ENCODE measurements at places on chromosomes 16 and 17.

DNA sequence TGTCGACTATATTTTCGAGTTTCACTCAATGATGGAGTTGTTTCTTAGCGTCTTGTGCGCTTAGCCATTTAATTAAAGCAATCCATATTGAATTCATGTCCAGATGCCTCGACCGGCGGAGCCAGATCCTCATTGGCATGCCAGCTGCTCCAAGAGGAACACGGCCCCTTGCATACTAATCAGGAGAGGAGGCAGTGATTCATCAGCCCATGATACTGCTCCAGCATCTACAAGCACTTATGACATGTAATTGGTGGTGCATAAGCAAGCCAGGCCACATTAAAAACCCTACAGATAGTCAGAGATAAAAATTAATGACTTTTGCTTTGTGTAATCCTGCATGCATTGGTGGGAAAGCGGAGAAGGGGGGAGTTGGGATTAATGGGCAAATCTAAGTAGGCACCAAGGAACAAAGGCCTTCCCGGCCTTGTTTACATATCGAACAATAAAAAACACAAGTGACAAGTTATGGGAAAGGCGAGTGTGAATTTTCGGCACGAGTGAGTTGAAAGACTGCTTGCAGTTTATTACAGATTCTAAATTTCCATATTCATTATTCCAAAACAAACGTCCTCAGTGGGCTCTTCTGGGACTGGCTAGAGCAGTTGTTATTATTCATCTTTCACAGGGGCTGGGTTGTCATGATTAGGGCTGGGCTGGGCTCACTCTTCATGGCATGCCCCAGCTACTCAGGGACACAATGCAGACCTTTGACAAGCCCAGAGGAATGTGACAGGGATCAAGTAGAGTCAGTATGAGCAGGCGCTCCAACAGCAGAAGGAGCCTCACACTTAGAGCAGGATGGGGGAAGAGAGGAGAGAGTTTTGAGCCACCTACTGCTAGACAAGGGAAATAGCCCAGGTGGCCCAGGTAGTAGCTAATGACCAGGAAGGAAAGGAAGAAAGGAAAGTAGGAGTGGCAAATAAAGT lies 281.7 kb upstream of the ZFHX3 start:
- DNase-seq = peak; percentile 48

DNA sequence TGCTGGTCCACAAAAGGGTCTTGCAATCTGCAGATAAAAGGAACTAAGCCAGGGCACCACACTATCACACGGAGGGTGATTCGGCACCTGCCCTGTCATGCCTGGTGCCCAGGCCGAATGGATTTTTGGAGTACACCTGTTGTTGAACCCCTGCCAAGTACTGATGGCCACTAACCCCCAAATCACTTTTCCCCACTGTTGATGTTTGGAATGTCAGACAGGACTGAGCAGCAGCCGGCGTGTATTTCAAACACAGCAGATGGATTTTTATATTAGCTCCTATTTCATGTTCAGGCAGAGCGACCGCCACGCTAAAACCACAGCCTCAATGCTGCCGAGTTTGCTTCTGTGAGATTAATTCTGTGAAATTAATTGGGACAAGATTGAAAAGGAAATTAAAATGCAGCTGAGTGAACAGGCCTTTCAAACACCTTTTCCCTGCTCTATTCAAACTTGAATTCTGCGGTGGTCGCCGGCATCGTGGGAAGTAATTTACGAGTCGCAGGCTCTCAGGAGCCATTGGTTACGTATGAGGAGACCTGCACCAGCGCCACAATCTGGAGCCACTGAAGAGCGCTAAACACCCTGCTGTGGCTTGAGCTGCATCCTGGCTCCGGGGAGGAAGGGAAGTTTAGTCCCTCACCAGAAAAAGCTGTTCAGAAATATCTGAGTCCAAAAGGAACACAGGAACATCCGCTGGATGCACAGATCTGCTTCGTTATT lies 48.5 kb downstream of the SNX11 start:
- DNase-seq = peak; percentile 35

DNA sequence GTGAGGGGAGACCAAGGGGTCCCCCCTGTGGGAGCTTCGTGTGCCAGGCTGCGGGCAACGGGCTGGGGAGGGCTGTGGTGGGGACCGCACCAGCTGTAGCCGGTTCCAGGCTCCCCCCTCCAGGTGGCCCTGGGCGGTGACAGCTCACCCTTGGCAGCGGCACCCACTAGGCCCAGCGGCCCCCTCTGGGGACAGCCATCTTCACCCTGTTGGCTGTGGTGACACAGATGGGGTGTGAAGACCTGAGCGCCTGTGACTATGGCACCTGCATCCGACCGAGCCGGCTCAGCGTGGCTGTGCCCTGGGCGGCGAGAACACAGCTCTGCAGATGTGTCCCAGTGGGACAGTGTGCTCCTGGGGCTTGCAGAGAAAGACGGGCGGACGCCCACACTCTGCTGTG lies 1.1 kb upstream of the C1QTNF8 start:
- no peak for DNase-seq

DNA sequence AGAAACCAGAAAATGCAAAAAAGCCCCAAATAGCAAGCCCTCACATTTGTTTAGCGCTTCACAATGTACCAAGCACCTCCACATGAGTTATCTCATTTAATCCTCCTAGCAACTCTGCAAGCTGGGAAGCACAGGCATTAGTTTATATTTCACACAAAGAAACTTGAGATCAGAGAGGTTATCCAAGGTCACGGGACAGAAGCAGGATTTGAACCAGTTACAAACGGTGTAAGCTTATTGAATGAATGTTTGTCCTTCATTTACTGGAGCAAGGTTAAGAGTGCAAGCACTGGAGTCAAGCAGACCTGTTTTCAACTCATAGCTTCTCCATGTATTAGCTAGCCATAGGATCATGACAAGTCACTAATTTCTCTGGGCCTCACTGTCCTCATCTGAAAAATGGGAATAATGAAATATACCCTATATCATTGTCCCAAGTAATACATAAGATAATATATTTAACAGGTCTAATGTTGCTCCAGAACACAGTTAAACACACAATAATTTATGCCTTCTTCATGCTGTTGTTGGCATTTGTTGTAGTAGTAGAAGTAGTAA lies 6.1 kb upstream of the HLF start:
- DNase-seq = no peak

DNA sequence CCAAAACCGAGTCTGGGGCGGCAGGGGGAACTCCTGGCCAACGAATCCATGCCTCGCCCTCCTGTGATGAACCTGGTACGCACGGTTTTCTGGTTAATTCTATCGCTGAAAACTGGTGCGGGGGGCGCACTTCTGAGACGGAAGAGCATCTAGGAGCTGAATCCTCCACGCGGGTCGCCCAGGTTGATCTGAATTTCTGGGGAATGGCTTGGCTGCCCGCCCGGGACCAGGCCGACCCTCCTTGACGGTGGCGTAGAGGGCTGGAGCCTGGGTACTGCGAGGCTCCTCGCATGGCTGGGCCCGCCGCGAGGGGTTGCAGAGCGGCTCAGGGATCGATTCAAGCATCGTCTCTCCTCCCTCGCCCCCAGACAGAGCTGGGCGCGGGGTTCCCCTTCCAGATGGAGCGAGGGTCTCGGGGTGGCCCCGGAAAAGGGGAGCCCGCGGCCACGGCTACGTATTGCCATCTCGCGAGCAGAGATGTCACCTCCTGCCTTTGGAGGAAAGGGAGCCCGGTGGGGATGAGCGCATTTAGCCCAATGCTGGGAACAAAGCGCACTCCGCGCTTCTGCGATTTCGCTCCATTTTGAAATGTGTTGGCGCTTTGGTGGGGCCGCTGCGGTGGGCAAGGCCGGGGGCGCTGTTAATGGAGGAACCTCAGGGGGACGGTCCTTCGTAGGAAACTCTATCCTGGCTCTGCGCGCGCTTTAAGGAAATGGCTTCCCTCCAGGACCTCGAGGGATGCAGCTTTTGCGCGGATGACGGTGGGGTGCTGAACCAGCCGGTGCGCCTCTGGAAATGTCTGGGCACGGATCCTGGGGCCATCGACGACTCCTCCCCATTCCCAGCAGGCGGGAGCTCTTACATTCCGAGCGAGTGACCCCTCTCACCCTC lies 2.7 kb downstream of the MAPT start:
- DNase-seq = peak; percentile 76
